ENCODE measurements at places on chromosomes 6 and 20.

DNA sequence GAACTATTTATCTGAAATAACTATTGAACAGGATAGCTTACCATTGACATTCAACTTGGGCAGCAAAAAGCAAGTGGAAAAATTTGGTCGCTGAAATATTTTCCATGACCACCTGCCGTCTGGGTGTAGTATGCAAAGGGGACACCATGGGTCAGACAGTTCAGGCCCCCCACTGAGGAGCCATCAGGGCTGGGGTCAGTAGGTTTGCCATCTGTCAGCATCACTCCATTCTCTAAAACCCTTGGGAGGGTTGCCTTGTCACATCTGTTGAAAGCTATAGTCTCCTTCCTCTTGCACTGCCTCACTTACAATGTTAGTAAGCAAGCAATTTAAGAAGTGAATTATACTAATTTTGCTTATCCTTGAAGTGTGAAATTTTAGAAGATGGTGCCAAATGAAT is 44.9 kb downstream of the NRN1 start:
- DNase-seq = no peak

DNA sequence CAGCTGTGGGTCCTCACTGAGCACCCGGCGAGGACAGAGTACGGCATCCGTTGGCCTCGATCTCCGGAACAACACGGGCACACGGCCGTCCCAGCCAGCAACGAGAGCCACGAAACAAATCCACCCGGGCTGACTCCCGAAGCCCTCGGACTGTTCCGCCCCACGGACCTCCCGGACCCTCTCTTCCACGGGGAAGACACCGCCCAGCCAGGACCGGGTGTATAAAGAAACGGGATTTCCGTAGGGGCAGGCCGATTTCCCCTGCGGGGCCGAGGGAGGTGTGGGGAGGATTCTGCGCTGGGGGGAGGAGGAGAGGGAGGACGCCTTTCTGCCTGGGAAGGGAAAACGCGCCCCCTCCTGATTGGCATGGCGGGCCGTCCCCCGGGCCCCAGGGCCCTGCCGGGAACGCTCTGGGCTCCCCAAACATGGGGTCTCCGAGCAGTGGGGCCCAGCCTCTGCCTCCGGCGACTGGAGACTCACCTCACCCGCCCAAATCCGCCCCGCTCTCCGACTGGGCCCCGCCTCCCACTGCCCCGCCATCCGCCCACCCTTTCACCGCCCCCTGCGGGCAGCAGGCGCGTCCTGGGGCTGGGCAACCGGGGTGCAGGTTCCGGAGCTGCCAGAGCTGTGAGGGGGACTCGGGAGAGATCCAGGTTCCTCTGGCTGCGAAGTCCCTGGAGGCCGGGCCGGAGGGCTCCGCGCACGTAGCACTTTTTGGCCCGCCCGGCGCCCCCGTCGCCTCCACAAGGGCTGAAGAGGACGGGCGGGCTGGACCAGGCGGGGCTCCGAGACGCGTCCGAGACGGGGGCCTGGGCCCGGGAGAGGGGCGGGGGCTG is 679 bp upstream of the PPDPF start:
- peak; percentile 49 for DNase-seq

DNA sequence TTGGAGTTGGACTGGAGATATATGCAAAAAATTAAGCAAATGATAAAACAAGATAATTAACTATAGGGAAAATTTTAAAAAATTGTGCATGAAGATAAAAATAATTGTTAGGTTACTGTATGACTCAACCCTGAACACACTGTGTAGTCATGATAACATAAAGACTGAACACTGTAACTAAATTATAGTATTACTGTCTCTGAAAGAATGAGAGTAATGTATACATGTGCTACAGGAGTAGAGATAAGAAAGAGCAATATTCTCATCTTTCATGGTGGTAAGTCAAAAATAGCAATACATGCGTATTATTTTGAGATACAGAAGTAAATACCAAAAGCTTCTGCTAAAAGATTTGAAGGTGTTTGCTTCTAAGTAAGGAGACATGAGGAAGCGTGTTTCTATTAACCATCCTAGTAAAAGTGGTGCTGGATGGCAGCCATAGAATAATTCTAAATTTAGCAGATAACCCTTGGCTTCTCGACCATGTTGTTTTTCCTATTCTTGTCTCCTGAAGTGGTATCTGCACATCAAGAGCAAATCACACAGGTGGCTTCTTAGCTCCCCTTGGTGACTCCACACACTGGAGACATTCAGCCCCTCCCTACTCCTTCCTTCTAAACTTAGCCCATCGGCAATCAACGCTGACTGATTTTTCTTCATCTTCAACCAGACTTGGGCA is 390.6 kb upstream of the PLCB4 start:
- no peak for DNase-seq

DNA sequence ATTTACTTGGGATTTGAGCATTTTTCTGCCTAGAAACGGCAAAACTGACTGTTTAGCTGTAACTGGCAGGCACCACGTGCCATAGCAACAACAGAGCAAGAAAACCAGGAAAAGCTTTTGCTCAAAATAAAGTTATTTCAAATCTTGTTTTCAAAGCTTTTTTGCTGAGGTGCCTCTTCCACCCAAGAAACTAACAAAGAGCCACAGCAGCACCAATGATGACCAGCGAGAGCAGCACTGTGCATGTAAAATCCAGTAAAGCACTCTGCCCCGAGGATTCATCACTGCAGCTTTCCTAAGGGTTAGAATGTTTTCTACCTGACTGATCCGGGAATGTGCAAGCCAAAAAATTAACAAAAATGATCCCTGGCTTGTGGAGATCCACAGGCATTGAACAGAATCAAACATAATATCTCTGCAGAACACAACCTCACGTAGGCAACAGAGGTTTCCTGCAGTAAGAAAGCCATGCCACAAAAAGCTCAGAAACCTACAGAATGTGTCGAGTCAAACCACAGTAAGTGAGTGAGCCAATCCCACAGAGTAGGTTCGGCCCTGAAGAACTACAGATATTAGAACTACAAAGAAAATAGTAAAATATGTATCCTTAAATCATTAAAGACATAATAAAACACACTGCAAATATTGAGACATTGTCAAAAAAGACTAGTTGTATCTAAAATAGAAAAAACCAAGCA is 7.4 kb upstream of the ULBP3 start:
- DNase-seq = no peak

DNA sequence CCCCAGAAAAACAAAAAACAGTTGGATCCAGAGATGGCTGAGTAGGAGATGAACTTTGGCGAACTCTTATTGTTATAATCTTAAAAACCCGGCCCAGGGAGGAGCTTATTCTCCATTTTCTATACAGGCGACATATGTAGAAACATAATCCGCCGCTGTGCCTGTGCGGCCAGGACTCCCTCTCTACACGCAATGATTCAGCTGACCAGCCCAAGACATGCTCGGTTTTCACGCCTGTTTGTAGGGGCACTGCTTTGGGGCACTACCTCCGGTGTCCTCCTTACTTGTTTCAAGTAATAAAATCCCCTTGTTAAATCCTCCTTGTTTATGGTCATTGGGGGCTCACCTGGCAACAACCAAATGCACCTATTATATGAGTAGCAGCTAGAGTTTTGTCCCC is 89.9 kb downstream of the SEL1L2 start:
- no peak for DNase-seq

DNA sequence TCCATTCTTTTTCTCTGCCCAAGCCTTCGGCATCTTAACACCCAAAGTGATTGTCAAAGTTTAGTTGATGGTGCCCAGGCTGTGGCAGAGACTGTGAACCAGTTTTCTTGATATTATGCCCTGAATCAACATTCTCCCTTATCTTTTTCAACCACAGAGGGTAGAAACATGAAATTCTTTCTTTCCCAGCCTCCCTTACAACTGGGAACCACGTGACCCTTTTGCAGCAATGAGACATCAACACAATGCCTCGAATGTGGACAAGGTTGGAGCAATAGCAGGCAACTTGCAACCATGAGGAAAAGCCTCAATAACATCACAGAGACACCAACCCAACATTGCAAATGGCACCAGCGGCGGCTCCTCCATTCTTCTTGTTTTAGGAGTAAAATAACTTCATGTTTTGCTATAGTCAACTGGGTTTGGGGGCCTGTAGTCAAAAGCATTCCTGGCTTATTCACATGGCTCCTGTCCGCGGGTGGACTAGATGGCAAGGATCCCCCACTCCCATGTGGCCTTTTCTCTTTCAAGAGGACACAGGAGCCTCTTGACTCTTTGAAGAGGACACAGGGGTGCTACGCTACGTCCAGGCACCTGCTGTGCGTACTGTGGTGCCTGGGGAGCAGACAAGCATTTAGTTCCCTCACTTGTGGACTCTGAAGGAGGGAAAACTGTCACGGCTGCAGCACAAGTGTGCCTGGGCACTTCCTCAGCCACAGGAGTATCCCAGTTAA is 90.5 kb downstream of the NOL4L start:
- no peak for DNase-seq

DNA sequence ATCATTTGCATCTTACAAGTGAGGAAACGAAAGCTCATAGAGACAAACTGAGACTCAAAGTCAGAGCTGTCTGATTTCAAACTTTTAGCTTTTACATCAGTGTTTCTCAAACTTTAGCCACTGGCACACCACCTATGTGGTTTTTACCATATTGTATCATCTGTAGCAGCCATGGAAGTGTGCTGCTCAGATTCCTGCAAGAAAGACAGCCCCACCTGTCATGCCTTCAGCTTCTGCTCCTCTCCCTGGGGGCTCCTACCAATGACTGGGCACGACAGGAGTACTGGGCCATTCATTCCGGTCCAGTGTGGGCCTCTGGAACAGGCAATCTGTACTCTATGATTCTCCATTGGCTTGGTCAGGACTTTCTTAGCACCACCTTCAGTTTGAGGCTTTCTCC is 87.0 kb downstream of the BCAS1 start:
- DNase-seq = no peak

- no peak for DNase-seq
Measured at GRCh38 chr6:137391061-137391814, 103.0 kb downstream of the OLIG3 start.

DNA sequence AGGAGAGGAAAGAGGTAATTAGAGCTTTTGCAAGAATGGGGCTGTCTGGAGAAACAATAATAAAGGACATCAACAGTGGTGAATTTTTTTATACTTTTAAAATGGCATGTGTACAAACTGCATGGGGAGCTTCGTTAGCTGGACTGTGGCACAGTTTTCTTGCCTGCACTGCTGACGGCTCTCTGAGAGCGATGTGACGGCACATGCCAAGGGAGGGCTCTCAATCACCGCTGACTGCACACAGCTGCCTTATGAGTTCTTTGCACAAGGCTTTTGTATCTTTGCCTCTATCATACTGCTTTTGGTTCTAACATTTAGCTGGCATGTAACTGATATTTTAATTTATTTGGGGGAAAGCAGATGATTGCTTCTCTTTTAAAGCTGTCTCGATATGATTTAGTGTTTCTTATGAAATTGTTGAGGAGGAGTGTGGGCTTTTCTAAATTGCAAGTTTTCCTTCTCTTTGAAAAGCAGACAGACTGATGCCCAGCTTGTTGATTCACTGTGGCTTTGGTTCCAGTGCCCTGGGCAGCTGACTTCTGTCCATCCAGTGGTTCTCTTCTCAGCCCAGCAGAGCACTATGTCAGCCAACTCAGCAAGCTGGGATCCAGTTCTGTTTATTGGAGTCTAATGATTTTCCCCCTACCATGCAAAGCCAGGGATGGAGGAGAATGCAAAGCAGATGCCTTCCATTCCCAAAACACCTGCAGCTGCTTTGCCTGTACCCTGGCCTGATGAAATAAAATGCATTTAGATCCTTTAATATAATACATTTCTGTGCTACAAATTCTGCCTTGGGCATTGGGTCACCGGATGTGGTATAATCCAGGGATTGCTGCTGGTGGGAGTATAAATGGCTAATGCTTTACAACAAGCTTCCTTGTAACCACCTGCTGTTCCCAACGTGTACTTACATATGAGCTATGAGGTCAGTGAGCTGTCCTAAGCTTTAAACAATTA is 323.9 kb downstream of the ZFAND3 start:
- no peak for DNase-seq

DNA sequence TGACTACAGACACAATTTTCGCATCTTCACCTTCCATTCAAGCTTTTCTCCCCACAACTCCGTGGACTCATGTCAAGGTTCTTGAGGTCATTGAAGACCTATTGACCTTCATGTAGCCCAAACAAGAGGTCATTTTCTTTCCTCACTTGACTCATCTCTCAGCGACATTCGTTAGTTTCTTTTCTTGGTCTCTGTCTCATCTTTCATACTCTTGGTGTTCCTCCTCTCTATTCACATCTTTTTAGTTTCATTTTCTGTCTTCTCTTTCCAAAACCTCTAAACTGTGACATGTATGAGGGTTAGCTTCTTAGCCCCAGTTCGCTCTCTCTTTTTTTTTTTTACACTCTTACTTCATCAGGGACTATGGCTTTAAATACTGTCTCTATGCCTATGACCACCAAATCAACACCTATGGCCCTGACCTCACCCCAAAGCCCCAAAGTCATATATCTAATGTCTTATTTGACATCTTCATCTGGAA is 128.6 kb upstream of the BACH2 start:
- no peak for DNase-seq

DNA sequence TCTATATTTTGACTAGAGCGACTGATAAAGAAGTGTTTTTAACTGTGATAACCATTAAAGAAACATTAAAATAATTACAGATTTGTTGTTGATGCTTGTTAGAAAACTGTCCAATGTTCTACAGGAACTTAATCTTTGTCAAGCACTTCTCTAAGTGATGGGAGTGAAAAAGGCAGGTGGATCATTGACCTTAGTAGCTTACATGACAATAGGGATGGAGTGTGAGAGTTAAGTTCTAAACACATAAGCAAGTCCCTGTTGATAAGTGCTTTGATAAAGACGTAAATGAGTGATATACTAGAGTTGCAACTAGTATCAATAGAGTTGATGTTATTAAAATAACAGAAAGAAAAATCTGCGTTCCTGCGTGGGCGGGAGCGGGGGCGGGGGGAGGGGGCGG is 931.5 kb upstream of the EPHA7 start:
- no peak for DNase-seq

DNA sequence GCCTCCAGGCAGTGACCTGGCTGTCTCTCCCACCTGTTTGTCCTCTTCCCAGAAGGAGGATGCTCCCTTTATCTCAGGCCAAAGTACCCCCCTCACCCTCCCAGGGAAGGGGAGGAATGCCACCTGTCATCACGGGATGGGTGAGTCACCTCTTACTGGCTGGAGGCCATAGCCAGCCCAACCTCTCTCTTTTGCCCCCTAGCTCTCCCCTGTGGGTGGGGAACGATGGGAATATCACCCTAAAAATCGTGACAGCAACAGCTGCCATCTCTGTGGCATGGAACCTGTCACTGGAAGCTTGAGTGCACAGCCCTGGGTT is 137.5 kb upstream of the PTPN1 start:
- no peak for DNase-seq

Data from NCI-H1105 (cell line).